PC-9 (cell line): ENCODE measurements at places on chromosomes 13 and 19. TPM values are rescaled to one million over a fixed set of nuclear protein-coding genes. Genes with fewer than 3 reads are reported as not detected.

The ZNF723 gene
- not detected in 2 replicates for total RNA-seq

The LILRA1 gene
- total RNA-seq = not detected in 2 replicates

The CYP2A6 gene
- total RNA-seq = not detected in 2 replicates

The FCAR gene
- not detected in 2 replicates for total RNA-seq

The TMPRSS9 gene
- 0.10 and 0.20 TPM in 2 replicates for total RNA-seq

The TMEM150B gene
- not detected in 2 replicates for total RNA-seq

The RINL gene
- 10.3 and 14.6 TPM in 2 replicates for total RNA-seq

The MKNK2 gene
- total RNA-seq = 132 and 166 TPM in 2 replicates

The CNN2 gene
- total RNA-seq = 168 and 206 TPM in 2 replicates

The PNMA8A gene
- not detected in 2 replicates for total RNA-seq

The PSPN gene
- 1.3 TPM in 2 replicates for total RNA-seq

The TNFRSF19 gene
- total RNA-seq = 0.13 and 0.24 TPM in 2 replicates

The PRKCG gene
- 5.9 TPM in 2 replicates for total RNA-seq

The IGFL1 gene
- total RNA-seq = 2.6 and 3.7 TPM in 2 replicates

The ZNF253 gene
- 4.2 and 5.1 TPM in 2 replicates for total RNA-seq

The POSTN gene
- total RNA-seq = not detected in 2 replicates

The EXOC3L2 gene
- total RNA-seq = not detected in 2 replicates

The RPS16 gene
- 2,510 and 2,860 TPM in 2 replicates for total RNA-seq

The EPS8L1 gene
- total RNA-seq = 111 and 162 TPM in 2 replicates

The ERICH4 gene
- total RNA-seq = not detected in 2 replicates

The SHD gene
- total RNA-seq = not detected in 2 replicates

The TEX29 gene
- total RNA-seq = not detected in 2 replicates

The NXNL1 gene
- not detected in 2 replicates for total RNA-seq

The ATXN8OS gene
- total RNA-seq = not detected in 2 replicates

The ZNF112 gene
- total RNA-seq = 3.5 and 7.8 TPM in 2 replicates
